ENCODE measurements at places on chromosomes 12 and 14. TPM values are rescaled to one million over a fixed set of nuclear protein-coding genes. Genes with fewer than 3 reads are reported as not detected.

Gene ANO2
- 34.6 TPM for total RNA-seq

Gene PTGER2
- 10.9 TPM for total RNA-seq

Gene TPH2
- not detected for total RNA-seq

Gene KLRC3
- not detected for total RNA-seq

Gene TAS2R50
- 2.0 TPM for total RNA-seq

Gene LBHD2
- 3.1 TPM for total RNA-seq
